GM12865 (cell line): ENCODE measurements at places on chromosomes 12 and 14.

- DNase-seq, result no peak
Measured at GRCh38 chr14:89215531-89215930, 201.5 kb downstream of the FOXN3 start.

DNA sequence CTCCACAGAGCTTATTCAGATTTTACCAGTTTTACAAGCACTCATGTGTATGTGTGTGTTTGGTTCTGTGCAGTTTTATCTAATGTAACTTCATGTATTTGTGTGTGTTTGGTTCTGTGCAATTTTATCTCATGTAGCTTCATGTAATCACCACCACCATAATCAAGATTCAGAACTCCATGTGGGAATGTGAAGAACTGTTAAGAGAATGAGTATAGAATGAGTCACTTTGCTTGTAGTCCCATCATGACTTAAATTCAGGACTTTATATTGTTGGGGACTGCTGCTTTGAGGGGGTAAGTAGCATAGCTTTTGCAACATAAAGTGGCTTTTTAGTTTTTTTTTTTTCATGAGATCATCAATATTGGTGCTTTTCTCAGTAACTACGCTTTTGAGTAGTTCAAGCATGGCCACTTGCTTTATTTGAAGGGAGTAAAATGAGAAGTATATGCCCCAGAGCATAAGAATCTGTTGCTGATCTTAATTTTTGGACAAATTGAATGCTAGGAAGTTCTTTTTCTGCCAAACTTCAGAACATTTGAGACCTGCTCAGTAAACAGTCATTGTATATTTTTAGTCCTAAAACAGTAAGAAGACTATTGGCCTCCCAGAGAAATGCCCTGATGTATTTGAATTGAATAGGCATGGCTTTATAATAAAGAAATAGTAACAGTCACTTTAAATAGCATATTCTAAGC lies 28.8 kb downstream of the PROX2 start:
- no peak for DNase-seq

- DNase-seq, result no peak
Measured at GRCh38 chr12:57315681-57316080, 64.7 kb upstream of the STAC3 start.

- no peak for DNase-seq
Measured at GRCh38 chr14:100312877-100313400, 6.7 kb upstream of the SLC25A29 start.

DNA sequence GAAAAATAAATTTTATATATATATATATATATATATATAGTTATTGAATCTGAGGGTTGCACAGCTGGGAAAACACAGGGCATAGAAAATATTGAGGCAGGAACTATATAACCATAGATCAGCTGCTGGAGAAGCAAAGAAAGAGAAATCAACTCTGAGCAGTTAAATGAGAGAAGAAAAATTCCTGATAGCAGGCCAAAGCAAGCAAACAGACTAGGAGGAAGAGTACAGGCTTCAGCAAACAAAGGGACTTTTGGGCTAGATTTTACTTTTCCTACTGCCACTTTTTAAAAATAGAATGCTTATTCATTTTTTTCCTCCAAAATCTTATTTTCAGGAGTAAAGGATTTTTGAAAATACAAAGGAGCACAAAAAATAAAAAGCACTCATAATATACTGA lies 216.0 kb upstream of the PRKD1 start:
- DNase-seq, result no peak

DNA sequence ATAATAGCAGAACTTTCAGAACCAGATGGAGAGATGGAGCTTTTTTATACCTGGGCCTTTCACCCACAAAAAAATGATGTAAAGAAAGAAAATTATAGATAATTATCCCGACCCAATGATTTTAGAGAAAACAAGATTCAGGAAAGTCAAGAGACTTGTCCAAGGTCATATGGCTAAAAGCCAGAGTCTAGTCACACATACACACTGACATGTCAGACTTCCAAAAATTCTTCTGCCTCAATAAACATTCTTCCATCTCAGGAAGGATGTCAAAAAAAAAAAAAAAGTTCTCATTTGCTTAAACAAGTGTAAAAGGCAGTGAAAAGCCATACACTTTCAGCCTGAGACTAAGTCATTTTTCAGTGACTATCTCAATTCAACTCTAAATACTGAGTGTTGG lies 116.0 kb downstream of the PRICKLE1 start:
- no peak for DNase-seq

- DNase-seq, result no peak
Measured at GRCh38 chr12:104620837-104621531, 164.2 kb downstream of the CHST11 start.

DNA sequence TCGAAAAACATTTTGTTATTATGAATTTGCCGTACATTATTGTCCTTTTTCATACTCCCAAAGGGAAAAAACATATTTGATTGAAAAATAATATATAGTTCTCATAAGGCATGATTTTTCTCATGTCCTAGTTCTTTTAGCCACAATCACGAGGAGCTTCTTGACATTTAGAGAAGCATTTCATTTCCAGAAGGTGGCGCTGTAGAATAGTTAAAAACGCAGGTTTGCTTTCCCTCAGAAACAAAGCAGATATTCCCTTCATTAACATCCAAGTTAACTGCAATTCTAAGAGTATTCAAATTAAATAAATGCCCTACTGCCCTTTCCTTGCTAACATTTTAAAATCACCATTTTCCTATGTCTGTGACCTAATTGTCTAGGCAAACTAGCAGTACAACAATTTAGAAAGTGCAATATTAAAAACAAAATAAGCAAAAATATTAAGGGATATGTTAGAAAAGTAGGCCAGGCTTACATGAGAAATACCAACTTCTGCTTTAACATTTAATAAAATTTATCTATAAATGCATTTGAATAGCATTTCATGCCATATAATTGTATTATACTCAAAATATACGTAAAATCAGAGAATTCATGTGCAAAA lies 10.9 kb upstream of the PIK3C2G start:
- peak; percentile 54 for DNase-seq

DNA sequence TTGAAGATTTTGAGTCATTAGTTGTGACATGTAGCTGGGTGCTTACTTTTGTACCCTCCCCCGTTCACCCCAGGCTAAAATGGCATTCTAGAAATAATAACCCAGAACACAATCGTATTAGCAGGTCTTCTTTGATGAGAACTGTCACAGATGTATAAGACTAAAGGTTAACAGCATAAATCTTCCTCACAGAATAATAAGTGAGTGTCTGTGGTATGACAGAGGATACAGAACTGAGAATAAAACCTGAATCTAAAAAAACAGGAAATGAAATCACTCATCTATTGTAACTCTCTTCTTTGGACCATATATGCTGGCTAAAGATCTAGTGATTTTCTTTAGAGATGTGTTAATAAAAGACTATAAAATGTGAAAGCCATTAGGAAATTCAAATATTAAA lies 746.6 kb downstream of the LRFN5 start:
- no peak for DNase-seq

GRCh38 chr14:74975059-74975810 lies 19.8 kb upstream of the PGF start:
- no peak for DNase-seq

DNA sequence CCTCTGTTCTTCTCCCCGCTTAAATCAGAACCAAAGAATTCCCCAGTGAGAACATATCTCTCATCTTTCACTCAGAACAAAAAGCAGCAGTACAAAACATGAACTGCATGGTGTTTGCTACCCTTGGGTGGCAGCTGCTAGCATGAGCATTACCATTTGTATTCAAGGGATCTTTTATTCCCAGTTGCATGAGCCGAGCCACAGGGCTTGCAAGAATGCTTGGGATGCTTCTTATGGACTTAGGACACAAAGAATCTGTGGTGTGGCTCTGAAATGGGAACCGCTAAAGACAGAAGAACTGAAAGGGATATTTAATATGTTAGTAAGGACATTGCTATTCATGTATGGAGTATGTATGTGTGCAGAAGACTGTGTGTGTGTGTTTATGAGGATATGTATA lies 190.6 kb downstream of the TMX1 start:
- no peak for DNase-seq
